ENCODE measurements at places on chromosomes 13 and 19.

DNA sequence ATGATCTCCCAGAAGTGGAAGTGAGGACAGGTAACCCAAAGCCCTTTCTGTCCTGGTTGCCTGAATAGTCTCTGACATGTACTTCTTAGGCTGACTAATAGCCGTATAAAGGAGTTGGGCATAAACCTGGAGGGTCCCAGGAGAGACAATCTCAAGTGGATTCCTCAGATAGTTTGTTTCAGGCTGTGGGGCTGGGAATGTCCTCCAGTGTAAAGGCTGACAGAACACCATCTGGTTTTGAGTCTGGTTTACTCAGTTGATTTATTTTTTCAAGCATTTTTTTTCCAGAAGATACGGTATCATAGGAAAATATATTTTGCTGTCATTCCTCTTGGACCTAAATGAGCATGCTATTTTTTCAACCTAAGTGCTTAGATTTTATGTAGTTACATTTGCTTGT lies 15.2 kb downstream of the HTR2A start:
- no peak for DNase-seq

DNA sequence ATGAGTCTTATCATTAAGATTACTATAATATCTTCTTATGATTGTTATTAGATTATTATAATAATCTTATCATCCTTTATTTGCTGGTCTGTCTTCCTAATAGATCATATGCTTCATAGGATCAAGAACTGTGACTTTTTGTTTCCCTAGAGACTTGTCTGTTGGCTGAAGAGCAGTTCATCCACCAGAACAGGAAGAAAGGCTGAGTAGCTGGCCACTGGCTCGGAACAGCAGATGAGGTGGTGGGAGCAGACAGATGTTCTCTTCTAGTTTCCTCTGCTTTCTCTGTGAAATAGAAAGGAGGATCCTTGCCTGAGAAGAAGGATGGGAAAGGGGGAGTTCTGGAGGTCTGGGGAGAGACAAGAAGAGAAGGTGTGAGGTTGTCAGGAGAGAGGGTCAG lies 120.0 kb downstream of the CCNA1 start:
- no peak for DNase-seq

- DNase-seq, result no peak
These were observed 3.0 kb downstream of the MIER2 start for GRCh38 chr19:341386-342127.

GRCh38 chr13:100541897-100542825 lies 46.4 kb downstream of the GGACT start:
- no peak for DNase-seq

- no peak for DNase-seq
These were observed 14.2 kb downstream of the ZNF91 start for GRCh38 chr19:23381114-23381513.

- DNase-seq, result no peak
These were observed 167.2 kb downstream of the NDFIP2 start for GRCh38 chr13:79648191-79648590.

DNA sequence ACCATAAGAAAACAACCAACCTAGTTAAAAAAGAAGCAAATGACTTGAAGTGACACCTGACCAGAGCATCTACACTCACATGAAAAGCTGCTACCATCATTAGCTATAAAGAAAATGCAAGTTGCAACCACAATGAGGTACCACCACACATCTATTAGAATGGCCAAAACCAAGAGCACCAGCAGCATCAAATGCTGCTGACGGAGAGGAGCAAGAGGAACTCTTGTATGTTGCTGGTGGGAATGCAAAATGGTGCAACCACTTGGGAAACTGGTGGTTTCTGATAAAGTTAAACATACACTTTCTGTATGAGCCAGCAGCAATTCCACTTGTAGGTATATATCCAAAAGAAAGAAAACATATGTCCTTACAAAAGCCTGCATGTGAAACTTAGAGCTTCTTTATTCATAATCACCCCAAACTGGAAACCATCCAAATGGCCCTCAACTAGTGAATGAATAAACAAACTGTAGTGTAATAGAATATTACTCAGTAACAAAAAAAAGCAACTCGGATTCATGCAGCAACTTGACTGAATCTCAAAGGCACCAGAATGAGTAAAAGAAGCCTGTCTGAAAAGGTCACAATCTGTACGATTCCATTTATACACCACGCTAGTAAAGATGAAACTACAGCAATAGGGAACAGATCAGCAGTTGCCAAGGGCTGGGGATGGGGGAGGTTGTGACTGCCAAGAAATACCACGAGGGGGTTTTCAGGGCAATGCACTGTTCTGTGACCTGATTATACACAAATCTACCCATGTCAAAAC lies 60.9 kb upstream of the RANBP3 start:
- DNase-seq, result no peak

DNA sequence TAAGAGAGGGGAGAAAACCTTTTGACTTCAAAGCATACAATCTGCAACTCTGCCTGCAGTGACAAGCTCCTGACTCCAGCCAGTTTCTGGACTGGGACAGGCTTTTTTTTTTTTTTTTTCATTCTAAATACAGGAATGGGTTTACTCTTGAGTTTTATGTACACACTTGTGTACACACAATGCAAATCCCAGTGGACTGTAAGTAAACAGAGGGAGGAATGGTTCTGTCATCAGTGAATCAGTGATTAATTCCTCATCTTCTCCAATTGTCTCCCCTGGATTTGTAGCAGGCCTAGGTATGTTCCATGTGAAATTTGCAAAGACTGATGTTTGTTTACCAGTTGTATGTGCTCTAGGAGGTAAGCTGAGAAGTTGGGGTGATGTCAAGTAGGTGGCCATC lies 184.8 kb downstream of the SHISA2 start:
- no peak for DNase-seq

DNA sequence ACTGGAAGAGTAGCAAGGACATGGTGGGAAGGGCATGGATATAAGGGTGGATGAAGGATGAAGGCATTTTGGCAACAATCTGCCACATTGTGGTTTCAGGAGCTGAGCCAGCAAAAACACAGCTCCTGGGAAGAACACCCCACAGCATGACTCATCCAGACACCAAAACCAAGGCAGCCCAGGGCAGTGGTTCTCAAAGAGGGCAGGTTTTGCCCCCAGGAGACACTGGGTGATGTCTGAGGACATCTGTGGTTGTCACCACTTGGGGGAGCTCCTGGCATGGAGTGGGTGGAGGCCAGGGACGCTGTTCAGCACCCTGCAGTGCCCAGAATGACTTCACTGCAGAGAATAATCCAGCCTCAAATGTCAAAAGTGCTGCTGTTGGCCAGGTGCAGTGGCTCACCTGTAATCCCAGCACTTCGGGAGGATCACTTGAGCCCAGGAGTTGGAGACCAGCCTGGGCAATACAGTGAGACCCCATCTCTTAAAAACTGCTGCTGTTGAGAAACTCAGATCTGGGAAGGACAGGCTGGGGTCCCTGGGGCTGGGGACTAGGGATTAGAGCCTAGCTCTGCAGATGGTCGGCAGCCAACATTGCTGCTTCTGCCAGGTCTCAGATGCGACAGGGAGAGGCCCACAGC lies 16.1 kb downstream of the ZFR2 start:
- no peak for DNase-seq

- no peak for DNase-seq
These were observed 184.4 kb upstream of the HTR2A start for GRCh38 chr13:47081246-47081645.

- DNase-seq, result no peak
These were observed 26.1 kb downstream of the GAS6 start for GRCh38 chr13:113837560-113838355.

DNA sequence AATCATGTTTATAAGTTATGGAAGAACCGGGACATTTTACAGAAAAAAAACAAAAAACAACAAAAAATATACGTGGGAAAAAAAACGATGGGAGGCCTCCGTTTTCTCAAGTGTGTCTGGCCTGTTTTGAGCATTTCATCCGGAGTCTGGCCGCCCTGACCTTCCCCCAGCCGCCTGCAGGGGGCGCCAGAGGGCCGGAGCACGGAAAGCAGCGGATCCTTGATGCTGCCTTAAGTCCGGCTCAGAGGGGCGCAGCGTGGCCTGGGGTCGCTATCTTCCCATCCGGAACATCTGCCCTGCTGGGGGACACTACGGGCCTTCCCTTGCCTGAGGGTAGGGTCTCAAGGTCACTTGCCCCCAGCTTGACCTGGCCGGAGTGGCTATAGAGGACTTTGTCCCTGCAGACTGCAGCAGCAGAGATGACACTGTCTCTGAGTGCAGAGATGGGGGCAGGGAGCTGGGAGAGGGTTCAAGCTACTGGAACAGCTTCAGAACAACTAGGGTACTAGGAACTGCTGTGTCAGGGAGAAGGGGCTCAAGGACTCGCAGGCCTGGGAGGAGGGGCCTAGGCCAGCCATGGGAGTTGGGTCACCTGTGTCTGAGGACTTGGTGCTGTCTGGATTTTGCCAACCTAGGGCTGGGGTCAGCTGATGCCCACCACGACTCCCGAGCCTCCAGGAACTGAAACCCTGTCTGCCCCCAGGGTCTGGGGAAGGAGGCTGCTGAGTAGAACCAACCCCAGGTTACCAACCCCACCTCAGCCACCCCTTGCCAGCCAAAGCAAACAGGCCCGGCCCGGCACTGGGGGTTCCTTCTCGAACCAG lies 1.8 kb upstream of the APOE start:
- DNase-seq, result peak; percentile 50

DNA sequence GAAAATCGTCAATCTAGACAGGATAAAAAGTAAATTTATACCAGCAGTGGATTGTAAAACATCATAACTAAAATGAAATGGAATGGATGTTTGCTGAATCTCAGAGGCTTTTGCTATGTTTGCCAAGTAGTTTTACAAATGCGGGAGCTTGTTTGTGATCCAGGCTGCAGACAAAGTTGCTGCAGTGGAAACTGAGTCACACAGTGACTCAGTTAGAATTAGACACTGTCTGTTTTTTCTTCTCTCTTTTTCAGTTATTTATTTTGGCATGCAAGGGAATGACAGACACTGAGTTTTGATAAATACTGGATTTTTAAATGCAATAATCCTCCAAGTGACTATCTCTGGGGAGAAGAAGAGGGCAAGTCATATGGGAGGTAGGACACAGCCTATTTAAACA lies 4.6 kb upstream of the PNMA8A start:
- no peak for DNase-seq

DNA sequence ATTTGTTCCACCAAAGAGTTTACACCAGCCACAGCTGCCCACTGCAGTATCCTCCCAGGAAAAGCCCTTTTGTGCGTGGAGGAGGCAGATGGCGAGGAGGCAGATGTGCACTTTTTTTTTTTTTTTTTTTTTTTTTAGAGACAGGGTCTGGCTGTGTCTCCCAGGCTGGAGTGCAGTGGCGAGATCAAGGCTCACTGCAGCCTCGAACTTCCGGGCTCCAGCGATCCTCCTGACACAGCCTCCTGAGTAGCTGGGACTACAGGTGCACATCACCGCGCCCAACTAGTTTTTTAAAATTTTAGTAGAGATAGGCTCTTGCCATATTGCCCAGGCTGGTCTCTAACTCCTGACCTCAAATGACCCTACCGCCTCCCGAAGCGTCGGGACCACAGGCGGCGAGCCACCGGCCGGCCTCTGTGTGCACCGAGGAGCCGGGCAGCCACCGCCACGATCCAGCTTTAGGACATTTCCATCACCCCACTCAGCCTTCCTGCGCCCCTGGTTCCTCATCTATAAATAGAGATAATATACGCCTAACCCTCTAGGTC lies 563 bp upstream of the PDCD5 start:
- DNase-seq, result no peak

DNA sequence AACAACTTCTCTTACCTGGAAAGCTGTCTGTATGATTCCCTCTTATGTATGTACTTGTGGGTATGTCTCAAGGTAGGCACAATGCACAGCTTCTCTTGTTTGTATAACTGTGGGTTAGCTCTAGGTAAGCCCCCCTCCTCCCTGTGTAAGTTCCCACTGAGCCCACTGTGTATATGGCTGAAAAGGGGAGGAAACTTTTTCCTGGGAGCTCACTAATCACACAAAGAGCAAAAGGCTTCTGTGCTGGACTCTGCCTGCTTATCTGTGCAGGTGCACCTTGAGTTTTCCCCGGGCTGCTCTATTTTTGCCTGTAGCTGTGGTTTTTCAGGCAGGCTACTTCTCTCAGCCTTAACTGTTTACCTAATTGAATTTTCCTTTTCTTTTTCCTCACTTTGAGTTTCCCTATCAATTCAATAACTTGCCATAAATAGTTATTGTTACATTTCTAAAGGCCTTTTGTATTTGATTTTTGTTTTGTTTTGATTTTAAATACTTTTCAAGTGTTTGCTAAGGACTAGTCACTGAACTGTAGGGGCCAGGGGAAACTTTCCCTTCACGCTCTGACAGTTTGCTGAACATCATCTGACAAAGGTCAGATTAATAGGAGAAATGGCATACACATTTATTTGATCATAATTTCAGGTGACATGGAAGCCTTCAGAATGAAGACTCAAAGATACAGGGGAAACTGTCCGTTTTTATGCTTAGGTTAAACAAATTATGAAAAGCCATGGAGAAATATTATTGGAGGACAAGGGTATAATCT lies 423.5 kb upstream of the ATXN8OS start:
- no peak for DNase-seq

GRCh38 chr13:66618702-66619101 lies 611.4 kb downstream of the PCDH9 start:
- no peak for DNase-seq
